PC-3 (cell line): ENCODE measurements at places on chromosomes 1 and 21. TPM values are rescaled to one million over a fixed set of nuclear protein-coding genes. Genes with fewer than 3 reads are reported as not detected.

DNA sequence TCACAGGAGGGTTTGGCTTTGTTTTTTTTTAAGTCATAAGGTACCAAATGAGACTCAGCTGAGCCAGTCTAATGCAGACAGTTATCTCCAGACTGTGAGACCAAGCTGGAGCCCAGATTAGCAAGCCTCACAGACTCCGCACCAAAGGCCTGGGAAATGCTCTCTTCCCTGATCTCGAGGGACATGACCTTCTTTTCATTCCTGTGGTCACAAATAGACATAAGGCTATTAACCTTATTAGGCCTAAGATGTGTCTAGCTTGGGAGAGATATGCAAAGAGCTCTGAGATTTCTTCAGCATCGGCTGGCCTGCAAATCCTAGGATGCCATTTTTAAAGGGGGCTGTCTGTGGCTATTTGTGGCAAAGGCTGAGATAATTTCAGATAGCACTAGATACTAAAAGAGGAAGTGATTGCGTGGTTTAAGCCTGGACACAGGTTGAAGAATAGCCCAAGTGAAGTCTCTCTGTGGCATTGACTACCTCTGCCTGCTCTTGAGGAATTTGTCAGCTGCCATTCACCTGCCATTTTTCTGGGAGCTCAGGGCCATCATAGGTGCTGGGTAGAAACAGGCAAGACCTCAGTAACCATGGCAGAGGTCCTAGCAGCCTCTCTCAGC lies 301.3 kb downstream of the SIPA1L2 start:
- DNase-seq, result no peak

Gene GNG4
- total RNA-seq, result 0.40 and 0.80 TPM in 2 replicates

DNA sequence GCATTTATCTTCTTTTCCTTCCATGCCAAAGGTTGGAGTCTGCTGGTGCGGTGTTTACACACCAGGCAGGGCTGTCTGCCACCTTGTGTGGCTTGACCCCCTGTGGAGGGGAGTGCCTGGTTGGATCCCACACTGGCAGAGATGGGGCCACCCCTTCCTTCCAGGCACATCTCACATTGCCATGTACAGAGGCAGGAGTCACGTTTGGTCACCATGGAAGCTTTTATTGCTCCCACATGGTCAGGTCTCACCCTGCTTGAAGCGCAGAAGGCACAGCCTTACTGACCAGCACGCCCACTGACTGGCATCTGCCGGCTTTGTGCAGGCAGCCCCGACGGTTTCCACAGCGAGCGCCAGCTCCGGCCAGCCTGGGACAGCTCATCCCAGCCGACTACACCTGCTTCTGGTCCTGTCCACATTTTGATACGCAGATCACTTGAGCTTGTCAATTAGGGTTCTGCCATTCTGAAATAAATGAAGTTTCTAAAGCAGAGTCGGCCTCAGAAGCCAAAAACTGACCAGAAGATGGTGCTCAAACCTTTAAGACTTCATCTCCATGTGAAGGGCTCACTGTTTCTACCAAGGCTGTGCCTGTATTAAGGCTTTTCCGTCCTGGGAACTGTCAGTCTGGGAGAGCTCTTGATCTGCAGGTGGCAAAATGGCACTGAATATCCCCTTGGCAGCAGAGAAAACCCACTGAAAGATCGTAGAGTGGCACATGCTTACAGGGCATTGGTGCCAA lies 35.6 kb upstream of the EPHA8 start:
- no peak for DNase-seq

DNA sequence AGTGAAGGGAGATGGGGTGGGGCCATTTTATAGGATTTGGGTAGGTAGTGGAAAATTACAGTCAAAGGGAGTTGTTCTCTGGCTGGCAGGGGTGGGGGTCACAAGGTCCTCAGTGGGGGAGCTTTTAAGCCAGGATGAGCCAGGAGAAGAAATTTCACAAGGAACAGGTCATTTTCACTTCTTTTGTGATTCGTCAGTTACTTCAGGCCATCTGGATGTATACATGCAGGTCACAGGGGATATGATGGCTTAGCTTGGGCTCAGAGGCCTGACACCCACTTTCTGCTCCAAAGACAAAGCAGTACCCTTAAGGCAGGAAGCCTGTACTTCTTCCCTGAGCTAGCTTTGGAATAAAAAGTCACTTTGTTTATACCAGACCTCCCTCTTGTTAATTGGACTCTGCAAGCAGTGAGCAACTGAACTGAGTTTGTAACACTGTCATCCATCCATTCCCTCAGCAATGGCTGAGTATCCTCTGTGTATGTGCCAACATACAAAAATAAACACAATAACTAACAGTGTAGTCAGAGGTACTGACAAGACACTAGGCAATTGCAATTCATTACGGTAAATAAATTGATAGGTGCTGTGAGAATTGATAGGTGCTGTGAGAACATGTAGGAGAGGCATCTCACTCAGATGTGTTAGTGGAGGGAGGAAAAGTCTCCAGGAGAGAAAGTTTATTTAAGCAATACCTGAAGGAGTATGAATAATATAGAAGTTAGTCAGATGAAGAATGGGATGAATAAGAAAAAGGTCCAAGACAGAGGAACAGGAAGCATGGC lies 14.7 kb upstream of the RGS2 start:
- no peak for DNase-seq
